ENCODE measurements at places on chromosomes 5 and 9. TPM values are rescaled to one million over a fixed set of nuclear protein-coding genes. Genes with fewer than 3 reads are reported as not detected.
A peak's percentile ranks its signal among the peaks of the same experiment; 100 is the strongest.

The LIX1 gene
- polyA plus RNA-seq = not detected

GRCh38 chr5:135582099-135582781 lies 3.4 kb upstream of the CXCL14 start:
- DNase-seq = no peak

- no peak for DNase-seq
Observed at GRCh38 chr9:103397868-103398600, 402.9 kb downstream of the CYLC2 start.

DNA sequence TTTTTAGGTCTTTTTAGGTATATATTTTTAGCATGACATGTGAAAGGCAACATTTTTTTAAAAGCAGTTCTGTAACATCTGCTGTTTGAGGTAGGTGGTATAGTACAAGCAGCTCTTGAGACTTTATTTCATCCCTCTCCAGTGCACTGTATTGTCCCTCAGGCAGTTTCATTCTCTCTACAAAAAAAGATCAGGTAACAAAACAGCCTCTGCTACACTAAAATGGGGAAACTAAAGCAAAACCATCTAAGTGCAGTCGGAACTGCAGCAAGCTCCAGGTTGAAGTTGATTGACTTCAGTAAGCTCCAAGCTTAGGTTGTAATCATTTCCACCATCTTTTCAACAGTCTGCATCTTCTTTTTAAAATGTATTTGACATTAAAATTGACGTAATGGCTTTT lies 195.6 kb downstream of the DEPDC1B start:
- DNase-seq = no peak

The BTNL8 gene
- polyA plus RNA-seq = not detected

The GALNT12 gene
- 4.2 TPM for polyA plus RNA-seq

The CNTNAP3 gene
- polyA plus RNA-seq = 1.8 TPM

- DNase-seq = no peak
Observed at GRCh38 chr5:61082516-61083280, 79.6 kb downstream of the SMIM15 start.

The IL4 gene
- polyA plus RNA-seq = not detected

DNA sequence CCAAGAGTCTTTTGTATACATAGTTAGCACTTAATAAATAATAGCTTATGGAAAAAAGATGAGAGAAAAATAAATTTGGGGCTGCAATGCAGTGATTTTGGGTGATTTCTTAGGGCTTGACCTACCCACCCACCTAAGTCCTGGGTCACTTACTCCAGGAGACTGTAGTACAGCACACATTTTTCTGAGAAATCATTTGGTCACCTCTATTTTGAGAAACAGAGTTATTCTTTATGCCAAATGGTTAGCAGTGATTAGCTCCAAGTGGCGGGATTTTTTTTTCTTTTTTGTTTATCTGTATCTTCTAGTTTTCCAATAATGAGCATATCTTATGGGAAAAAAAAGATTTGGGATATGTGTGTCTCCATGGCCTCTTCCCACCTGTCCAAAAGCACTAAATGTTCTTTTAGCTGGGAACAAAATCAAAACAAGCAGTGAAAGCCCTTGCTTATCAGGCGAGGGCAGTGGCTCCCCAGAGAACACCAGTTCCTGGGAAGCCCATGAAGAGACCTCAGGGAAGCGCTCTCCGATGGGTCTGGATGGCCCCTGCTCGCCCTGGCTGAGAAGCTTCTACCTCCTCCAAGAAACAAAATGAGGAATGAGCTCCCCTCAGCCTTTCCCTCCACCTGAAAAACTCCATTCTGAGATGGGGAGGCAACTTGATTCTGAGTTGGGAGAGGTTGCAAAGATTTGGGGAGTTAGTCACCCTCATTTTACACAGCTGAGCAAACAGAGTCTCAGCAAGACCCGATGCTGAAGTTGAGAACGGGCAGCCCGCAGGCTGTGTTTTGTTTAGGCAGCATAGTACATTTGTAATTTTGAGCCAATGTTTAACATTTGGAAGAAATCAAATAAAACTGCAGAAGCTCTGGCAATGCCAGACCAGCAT lies 69.9 kb downstream of the CYFIP2 start:
- DNase-seq = peak; percentile 44

The CKMT2 gene
- 0.11 TPM for polyA plus RNA-seq

DNA sequence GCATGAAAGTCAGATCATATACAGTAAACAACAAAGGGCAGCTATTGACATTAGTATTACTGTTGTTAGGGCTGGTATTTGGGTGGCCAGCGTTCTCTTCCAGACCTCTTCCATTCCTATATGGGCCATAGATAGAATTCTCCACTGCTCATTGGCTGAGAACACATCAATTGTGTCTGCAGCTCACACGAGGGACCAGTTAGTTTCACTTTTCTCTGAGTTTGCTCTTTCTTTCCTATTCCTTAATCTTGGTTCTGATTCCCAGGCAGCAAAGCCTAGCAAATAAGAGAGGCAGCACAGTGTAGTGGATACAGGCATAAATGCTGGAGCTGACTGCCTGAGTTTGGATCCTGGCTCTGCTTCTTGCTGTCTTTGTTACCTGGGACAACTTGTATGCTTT lies 476.4 kb downstream of the SPOCK1 start:
- no peak for DNase-seq

The ARID3C gene
- not detected for polyA plus RNA-seq

GRCh38 chr5:93607367-93608258 lies 24.6 kb downstream of the NR2F1 start:
- DNase-seq = no peak

DNA sequence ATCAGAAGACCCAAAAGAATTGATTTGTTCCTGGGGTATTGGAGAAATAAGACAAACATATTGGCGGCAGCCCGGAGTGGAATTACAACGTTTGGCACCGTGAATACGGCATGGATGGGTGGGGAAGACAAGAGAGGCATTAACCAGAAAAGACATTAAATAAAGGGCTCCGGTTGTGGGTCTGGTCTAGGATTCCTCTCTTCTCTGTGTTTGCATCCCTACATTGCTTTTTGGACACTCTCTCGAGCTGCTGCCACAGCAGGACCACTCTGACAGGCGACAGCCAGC lies 138.7 kb upstream of the PALM2AKAP2 start:
- DNase-seq = no peak

The GRM6 gene
- not detected for polyA plus RNA-seq

DNA sequence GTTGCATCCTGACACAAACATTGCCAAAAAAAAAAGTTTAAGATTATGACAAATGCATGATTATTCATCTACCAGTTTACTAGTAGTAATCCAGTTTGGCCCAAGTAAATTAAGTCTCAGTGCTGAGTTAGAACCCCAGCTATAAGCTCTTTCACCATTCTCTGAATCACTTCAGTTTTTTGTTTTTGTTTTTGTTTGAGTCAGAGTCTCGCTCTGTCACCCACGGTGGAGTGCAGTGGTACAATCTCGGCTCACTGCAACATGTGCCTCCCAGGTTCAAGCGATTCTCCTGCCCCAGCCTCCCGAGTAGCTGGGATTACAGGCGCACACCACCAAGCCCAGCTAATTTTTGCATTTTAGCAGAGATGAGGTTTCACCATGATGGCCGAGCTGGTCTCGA lies 1.5 kb upstream of the PCYOX1L start:
- no peak for DNase-seq

DNA sequence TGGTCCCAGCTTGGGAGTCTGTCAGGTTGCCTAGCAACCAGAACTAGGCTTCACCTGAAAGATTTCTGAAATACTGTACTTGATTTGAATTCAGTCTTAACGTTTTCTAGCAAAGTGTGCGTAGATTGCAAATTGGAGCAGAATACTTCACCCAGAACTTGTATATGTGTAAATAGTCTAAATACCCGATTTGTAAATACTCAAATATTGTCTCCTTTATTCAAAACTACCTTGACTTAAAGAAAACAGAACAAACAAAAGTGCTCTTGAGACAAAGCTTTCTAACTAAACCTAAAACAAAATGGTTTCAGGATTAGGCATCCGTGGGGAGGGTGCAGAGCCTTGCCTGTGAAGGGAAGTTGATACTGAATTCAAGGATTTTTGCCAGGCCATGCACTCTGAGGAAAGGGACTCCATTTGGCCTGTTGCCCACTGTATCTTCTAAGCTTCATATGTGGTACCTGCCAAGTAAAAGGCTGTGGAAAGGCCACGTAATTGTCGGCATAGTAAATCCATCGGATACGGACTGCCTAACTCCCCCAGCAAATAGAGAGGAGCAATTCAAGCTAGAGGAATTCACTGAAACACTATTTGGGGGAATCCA lies 744 bp upstream of the HMGCS1 start:
- DNase-seq = no peak

DNA sequence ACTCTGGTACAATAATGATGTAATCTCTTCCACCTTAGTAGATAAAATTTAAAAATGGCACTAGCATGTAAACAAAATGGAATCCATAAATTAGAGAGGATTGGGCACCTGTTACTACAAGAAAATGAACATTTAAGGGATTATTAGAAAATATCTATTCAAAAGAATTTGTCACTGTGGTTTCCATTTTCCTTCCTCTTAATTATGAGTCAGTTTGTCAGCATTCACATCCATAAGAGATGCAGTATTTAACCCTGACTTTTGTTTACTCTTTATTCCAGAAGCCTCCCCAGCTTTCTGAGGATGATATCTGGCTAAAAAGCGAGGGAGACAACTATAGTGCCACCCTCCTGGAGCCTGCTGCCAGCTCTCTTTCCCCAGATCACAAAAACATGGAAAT lies 72.1 kb downstream of the C9orf152 start:
- no peak for DNase-seq

DNA sequence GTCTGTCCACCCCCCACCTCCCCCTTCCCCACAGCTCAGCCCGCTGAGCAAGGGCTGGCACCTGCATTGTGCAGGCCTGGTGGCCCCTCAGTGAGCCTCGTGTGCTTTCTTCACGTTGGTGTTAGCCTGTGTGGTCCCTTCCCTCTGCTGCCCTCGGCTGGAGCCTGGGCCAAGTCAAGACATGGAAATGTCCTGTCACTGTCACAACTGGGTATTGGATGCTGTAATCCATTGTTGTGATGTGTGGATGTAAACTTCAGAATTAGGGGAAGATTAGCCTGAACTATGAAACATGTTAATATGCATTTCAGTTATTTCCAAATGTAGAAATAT lies 103.9 kb downstream of the TRIO start:
- DNase-seq = no peak

DNA sequence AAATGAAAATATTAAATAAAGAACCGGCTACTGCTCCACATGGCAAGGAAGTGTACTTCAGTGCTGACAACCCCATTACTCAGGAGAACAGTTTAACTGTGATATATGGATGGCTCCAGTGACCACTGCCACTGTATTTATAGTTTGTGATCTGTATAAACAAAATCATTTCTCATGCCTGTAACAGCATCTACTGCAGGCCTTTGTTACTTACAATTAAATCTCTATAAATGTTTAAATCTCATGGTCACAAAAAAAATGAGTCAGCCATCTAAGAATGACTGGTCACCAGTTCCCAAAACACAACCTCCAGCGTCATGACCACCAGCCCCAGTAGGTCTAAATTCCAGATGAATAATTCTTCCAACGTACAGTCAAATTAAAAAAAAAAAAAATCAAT lies 24.6 kb downstream of the SERINC5 start:
- DNase-seq = no peak

The OBP2B gene
- not detected for polyA plus RNA-seq

The OR1J2 gene
- polyA plus RNA-seq = not detected

DNA sequence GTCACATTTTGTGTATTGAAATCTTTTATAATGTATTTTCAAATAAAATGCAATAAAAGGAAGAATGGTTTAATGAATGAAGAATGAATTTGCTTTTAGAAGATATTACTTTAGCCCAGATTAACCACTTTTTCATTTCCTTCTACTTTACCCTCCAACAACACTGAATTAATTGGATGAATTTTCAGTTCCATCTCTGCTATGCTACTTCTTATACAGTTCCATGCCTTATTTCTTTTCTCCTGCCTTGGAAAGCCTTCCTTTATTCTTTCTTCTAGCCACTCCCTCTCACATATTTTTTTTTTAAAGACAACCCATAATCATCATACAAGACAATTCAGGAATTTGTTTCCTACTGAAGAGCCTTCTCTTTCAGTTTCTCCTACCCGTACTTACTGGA lies 296.6 kb upstream of the TNC start:
- no peak for DNase-seq

GRCh38 chr5:15233566-15233965 lies 266.4 kb upstream of the FBXL7 start:
- no peak for DNase-seq

GRCh38 chr5:154484393-154485095 lies 6.5 kb upstream of the HAND1 start:
- no peak for DNase-seq

DNA sequence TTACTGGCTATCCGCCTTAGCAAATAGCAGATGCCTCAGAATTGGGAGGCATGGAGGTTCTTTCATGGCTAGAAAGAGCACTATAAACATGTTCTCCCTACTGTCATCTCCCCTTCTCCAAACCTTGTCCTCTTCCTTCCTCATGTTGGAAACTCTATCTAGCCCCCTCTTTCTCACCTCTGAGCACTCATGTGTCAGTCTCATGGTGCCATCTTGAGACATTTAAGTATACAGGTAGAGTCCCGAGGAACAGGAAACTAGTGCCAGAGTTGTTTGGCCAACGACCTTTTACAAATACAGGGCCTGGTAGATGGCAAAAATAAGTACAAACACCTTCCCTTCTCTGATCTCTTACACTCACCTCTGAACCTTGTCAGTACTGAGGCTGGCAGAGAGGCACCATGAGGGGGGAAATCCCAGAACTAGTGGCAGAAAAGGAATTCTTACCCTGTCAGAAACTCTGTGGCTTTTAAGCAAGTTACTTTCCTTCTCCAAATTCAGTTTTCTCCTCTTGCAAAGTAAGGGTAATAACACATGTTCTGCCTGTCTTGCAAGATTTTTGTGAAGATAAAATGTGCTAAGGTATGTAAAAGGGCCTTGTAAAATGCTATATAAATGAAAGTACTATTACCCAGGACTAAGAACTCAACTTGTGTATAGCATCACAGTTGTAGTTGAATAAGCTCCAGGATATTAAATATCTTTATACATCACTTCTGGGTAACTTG lies 94.1 kb upstream of the SNX2 start:
- DNase-seq = no peak

DNA sequence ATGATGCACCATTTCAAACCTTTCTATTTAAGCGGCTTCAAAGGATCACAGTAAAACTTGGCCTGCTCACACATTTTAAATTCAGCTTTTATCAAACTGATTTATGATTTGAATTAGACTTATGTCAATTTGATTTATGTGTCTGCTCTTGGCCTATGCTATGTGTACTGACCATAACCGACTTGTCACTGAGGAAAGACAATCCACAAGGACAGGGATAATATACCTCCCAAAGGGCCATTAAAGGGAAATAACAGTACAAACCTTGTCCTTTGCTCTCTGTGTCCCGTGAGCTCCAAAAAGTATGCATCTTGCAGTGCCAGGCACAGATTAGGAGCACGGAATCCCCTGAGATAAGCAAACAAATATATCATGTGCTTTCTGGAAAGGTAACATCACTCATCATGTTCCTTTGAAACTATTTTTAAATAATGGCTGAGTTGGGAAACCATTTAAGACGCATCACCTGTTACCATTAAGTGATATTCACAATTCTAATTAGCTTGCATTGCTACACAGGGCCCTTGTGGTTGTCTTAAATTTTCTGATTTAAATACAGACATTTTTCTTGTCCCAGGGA lies 31.9 kb upstream of the FTMT start:
- DNase-seq = no peak

GRCh38 chr5:120873083-120873482 lies 409.0 kb downstream of the PRR16 start:
- no peak for DNase-seq

GRCh38 chr5:57937501-57938173 lies 455.0 kb upstream of the ACTBL2 start:
- DNase-seq = no peak

The GCNT4 gene
- 0.69 TPM for polyA plus RNA-seq
